ENCODE measurements at places on chromosomes 1 and 21.

DNA sequence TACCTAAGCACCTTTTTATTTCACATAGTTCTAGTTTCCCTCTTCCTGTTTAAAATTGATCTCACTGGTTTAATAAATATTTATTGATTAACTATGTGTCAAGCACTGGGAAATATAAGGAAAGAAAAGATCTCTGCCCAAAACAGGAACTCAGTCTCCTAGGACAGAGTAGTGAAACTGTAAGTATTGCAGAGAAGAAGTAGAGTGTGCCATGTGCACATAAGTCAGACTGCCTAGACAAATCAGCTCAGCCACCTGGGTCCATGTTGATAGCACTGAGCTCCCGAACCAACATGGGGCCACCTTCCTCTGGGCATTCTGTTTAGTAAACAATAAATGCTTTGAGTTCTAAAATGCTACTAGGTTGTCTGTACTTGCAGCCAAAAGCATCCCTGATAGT lies 9.8 kb upstream of the SSX2IP start:
- no peak for DNase-seq

- no peak for DNase-seq
Measured at GRCh38 chr1:205568469-205569361, 63.1 kb downstream of the ELK4 start.

- peak; percentile 80 for DNase-seq
Measured at GRCh38 chr1:153805042-153805745, 30.0 kb downstream of the SLC27A3 start.

DNA sequence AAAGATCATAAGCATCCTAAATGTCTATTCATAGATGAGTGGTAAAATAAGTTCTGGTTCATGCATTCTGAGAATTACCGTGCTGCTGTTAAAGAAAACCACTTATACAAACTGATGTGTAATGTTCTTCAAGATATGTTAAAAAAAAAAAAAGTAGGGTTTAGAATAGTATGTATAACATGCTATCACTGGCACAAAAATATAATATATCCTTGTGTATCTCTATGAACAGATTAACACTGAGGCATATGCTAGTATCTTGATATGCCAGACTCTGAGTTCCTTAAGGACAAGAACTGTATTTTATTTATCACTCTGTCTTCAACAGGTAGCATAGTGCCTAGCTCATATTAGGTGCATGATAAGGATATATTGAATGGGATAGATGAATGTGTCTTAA lies 108.9 kb downstream of the HS2ST1 start:
- DNase-seq: no peak

GRCh38 chr1:99662539-99663080 lies 16.7 kb downstream of the PALMD start:
- no peak for DNase-seq

- DNase-seq: no peak
Measured at GRCh38 chr1:111290630-111291029, at the start of gene CHIA. Gene CHIA (plus strand): TSS chr1:111290851. CDS start chr1:111310468, 19,617 bp downstream.

- no peak for DNase-seq
Measured at GRCh38 chr1:153626904-153627714, at the start of gene S100A13. Gene S100A13 (minus strand): TSS chr1:153627505. CDS start chr1:153626472, 1,033 bp downstream.

- DNase-seq: peak; percentile 100
Measured at GRCh38 chr1:7961216-7962013, at the start of gene PARK7. Gene PARK7 (plus strand): TSS chr1:7961711. CDS start chr1:7962786, 1,075 bp downstream.

- no peak for DNase-seq
Measured at GRCh38 chr21:44658913-44659595, 1.3 kb downstream of the KRTAP12-3 start.

- peak; percentile 65 for DNase-seq
Measured at GRCh38 chr1:999725-1000356, at the start of gene HES4. Gene HES4 (minus strand): TSS chr1:1000097. CDS start chr1:999973, 124 bp downstream.

GRCh38 chr1:26349188-26349876 lies 4.6 kb downstream of the CRYBG2 start:
- no peak for DNase-seq

DNA sequence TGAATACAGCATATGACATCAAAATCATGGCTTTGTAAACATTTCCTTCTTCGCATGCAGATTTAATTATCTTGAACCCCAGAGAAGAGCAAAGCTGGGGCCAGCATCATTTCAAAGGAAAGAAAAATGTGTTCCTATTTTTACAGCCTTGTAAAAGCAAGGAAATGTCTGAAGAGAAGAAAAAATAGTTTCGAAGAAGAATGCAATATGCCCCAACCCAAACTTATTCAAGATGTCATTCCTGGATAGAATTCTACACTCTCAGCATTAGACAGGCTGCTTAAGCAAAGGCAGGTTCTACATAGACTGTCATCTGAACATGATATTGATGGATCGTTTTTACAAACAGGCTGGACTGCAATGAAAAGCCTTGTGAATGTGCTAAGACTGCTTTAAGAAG lies 900.8 kb downstream of the TTLL7 start:
- DNase-seq: no peak

GRCh38 chr1:241586905-241587512 lies 53.2 kb downstream of the CHML start:
- DNase-seq: no peak

DNA sequence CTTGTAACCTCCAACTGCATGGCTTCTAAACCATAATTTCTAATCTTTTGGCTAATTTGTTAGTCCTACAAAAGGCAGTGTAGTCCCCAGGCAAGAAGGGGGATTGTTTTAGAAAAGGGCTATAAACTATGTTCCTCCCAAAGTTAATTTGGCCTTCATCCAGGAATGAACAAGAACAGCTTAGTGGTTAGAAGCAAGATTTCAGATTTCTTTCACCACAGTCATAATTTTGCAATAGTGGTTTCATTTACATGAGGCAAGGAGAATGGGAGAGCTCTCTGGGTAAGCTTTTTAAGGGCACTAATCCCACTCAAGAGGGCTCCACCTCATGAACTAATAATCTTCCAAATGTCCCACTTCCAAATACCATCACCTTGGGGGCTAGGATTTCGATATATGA lies 1353.9 kb downstream of the NCAM2 start:
- no peak for DNase-seq

GRCh38 chr1:182111496-182111895 lies 50.0 kb upstream of the ZNF648 start:
- DNase-seq: no peak

GRCh38 chr1:207850621-207851407 lies 60.1 kb downstream of the CD34 start:
- DNase-seq: no peak

- DNase-seq: no peak
Measured at GRCh38 chr21:44909719-44910118, 11.0 kb downstream of the ITGB2 start.

DNA sequence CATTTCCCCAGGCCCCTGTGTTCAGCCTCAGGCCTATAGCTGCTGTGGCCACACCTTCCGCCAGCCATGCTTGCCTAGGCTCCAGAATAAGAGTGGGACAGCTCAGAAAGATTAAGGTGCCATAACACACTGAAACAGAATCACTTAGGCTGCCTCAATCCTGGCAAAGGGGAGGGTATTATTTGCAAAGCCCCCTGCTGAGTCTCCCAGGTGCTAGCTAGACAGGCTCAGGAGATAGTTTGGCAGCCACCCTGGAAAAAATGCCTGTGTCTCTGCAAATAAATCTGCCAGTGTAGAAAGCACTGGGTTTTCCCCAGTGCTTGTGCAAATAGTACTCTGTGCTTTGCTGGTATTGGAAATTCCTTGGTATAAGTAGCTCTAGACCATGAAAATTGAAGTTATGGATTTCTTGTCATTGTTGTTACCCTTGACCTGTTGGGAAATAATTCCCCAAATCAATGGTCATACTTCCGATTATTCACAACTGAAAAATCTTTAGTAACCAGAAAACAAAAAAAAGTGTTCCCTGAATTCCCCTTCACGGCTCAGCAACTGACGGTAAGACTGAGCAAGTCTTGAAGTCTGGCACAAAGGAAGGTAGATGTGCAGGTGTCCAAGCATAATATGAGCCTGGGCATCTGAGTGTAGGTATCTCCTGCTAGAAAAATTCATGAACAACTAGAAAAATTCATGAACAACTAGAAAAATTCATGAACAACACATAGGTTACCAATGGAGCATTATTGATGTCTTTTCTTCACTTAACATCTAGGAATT lies 56.9 kb downstream of the PROX1 start:
- DNase-seq: no peak

- DNase-seq: no peak
Measured at GRCh38 chr21:43895196-43895595, 30.2 kb downstream of the AGPAT3 start.

DNA sequence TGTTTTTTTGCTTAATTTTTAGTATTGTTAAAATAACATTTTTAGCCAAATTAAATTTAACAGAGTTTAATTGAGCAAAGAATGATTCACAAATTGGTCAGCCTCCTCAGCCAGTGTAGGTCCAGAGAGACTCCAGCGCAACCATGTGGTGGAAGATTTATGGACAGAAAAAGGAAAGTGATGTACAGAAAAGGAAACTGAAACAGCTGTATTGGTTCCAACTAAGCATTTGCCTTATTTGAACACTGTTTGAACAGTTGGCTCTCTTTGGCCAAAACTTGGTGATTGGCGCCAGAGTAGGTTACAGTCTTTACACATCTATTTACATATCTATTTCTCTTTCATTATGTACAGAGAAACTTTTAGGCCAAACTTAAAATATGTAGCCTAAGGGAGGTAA lies 19.4 kb downstream of the RPS6KC1 start:
- DNase-seq: no peak

- DNase-seq: no peak
Measured at GRCh38 chr1:242634732-242635131, 110.2 kb upstream of the PLD5 start.

DNA sequence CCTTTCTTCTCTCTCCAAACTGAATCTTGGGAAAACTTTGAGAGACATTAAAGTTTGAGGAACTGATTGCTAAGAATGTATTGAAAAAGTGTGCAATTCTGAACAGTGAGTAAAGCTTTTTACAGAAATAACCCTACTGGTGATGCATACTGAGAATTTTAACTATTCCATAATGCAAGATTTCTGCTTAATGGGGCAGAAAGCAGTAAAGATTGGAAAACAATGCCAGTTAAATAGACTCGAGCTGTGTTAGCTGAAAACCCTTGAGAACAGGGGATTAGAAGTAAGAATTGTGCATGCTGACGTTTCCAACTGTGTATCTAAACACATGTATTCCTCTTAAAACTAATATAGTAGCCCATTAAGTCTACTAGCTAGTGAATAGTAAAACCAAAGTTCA lies 1500.2 kb upstream of the PRMT6 start:
- no peak for DNase-seq

DNA sequence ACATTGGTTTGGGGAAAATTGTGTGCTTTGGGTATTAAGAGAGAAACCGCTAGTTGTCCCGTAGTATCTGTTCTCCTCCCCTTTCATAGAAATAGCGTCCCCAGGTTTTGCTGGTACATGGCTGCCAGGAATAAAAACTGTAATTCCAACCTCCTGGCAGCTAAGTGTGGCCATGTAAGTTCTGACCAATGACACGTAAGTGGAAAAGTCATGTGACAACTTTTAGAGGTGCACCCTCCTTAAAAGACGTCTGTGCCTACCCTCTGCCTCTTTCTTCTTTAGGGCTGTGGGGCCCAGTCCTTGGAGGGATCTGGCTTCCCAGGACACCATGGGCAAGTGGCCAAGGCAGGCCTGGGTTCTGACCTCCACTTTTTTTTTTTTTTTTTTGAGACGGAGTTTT lies 59.3 kb downstream of the UMODL1 start:
- no peak for DNase-seq

DNA sequence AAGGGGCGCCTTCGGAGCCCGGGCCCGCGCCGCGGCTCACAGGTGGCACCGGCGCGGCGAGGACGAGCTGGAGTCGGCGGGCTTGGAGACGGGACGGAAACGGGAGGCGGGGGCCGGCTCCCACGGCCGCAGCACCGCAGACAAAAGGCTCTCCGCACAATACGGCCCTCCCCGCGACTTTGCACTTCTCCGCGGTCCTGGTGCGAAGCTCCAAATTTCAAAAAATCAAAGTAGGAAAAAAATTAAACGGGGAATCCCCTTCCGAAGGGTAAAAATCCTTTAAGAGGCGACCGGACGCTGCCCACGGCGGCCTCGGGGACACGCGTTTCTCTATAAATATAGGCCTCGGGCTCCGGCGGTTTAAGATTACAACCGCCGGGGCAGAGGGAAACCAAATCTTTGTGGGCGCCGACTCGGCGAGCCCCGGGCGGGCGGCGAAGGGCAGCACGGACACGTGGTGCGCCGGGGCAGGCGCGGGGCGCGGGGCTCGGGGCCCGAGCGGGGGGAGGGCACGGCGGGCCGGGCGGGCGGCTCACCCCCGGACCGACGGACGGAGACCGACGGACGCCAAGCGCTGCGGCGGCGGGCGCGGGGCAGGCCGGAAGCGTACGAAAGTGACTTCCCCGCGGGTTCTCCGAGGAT lies 453 bp downstream of the PABPC4 start:
- peak; percentile 25 for DNase-seq

DNA sequence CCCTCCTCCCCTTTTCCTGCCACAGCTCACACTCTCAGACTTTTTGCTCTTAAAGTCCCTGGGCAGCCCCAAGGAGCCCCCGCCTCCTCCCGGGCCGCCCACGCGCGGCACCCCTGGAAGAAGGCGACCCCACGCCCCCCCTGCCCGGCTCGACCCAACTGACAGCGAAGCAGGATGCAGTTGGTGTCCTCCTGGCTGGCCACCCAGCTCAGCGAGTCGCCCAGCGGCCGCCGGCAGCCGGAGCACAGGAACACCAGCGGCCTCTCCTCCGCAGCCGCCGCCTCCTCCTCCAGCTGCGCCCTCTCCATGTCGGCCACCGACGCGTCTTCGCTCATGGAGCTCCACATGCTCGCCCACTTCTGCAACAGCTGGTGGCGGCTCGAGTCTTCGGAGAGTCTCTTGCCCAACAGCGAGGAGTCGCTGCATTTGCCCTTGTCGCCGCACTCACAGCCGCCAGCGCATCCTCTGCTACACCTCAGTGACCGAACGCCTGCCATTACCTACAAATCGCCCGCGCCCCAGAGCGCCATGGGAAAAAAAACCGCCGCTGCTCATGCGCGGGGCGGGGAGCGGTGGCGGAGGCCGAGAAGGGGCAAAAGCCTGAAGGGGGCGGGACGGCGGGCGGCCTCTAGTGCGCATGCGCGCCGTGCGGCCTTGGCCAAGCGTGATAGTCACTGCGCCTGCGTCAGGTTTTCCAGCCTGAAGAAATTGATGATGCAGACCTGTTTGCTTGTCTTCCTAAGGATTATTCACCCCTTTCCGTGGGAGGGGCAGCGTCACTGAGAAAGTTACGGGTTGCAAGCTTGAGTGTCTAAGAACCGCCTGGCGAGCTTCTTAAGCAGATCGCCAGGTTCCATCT lies at the start of gene MIS18A:
TSS of gene MIS18A (minus strand) at position 532 of the 859 bp plus-strand sequence. CDS start at position 497, 35 bp downstream.
- DNase-seq: peak; percentile 99

DNA sequence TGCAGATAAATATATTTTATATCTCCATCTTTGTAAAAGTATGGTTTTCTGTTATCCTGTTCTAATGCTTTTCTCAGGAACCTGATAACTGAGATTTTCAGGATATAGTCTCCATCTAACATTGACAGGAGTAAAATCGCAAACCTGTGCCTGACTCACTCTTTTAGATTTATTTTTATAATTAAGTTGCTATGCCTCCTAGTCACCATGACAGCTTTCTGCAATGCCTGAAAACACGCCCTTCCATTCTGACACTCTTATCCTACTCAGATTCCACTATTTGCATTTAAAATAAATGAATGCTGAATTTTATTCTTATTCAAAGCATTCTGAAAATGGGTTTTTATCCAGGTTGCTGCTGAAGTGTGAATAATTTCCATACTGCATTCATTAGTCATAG lies 62.8 kb downstream of the RGS21 start:
- no peak for DNase-seq

GRCh38 chr21:46069166-46069565 lies 28.7 kb upstream of the COL6A2 start:
- no peak for DNase-seq
